Fibroblast of lung (primary cell): ENCODE measurements at places on chromosomes 6 and 20. TPM values are rescaled to one million over a fixed set of nuclear protein-coding genes. Genes with fewer than 3 reads are reported as not detected.
A peak's percentile ranks its signal among the peaks of the same experiment; 100 is the strongest.

GRCh38 chr6:155530219-155530834 lies 74.7 kb upstream of the NOX3 start:
- peak; percentile 67 for DNase-seq

DNA sequence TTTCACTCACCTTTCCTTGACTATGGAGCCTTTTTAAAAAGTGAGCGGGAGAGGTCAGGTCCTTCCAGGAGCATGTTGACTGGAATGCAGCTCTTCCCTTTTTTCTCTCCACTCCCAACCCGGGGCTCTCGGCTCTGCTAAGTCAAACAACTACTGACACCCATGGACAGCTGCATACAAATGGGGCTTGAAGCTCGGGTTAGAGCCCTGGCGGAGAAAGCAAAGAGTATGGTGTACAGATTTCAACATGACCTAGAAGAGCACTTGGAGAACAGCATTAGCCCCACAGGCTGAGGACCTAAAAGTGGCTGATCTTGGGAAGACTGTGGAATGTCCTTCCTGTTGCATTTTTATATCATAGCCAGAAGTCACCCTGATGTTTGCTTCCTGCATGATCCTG lies 162.0 kb upstream of the STMND1 start:
- DNase-seq: no peak

C6orf52 gene
- 0.26 and 1.1 TPM in 2 replicates for polyA plus RNA-seq

- peak; percentile 65 for DNase-seq
These were observed 429.6 kb upstream of the JARID2 start for GRCh38 chr6:14816116-14816859.

C4A gene
- polyA plus RNA-seq: 5.7 and 25.2 TPM in 2 replicates

- no peak for DNase-seq
These were observed 39.1 kb downstream of the FAM209B start for GRCh38 chr20:56572172-56572571.

OGFR gene
- polyA plus RNA-seq: 19.7 and 25.9 TPM in 2 replicates

GRCh38 chr6:25596928-25597818 lies 54.8 kb upstream of the SCGN start:
- no peak for DNase-seq

DNA sequence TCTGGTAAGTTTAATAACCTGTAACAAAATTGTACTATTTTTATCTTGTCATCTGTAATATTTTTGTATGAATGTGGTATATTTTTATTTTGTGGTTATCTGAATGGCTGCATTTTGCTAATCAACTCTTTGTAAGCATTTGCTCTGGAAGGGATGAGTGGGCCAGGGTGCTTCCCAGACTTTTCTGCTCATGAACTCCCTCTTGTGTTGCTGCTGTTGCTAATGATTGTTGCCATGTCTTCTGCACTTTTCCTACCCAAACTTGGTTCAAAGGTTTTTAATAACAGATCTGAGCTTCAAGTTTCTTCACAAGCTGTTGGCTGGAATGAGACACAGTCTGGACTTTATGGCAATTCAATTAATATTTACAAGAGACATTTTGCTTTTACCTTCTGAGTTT lies 1005.7 kb downstream of the HACE1 start:
- DNase-seq: no peak

- no peak for DNase-seq
These were observed 25.8 kb upstream of the RFPL4B start for GRCh38 chr6:112321322-112321721.
